ENCODE measurements at places on chromosomes 6 and 20. TPM values are rescaled to one million over a fixed set of nuclear protein-coding genes. Genes with fewer than 3 reads are reported as not detected.

The WFDC6 gene
- not detected for polyA plus RNA-seq

The FRMD1 gene
- 0.24 TPM for polyA plus RNA-seq

The PAK5 gene
- polyA plus RNA-seq: 0.14 TPM

The KIF25 gene
- polyA plus RNA-seq: 0.73 TPM

The UST gene
- polyA plus RNA-seq: 5.8 TPM

The NDUFAF4 gene
- polyA plus RNA-seq: 32.7 TPM

GRCh38 chr6:24327756-24328155, 30.1 kb downstream of the DCDC2 start:
- DNase-seq: no peak

- no peak for DNase-seq
Observed at GRCh38 chr20:4451487-4452081, 270.1 kb upstream of the PRND start.

DNA sequence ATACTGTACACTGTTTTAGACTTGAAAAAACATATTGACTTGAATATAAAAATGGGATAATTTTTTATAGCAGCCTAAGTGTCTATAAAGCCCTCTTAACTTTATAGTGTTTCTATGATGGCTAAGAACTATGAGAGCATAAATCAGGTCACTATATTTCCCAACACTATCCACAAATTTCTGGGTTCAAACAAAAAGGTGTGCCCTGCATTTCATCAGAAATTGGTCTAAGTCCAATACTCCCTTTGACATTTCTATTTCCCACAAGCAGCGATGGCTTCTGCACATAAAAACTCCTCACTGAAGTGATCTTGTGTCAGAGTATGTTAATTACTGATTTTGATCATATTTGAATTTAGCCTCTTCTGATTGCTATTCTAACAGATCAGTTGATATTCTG, 143.9 kb downstream of the WDR27 start:
- no peak for DNase-seq

GRCh38 chr6:56764081-56764566, 121.4 kb upstream of the DST start:
- DNase-seq: no peak

GRCh38 chr20:38764567-38765318, 16.5 kb downstream of the ACTR5 start:
- no peak for DNase-seq

DNA sequence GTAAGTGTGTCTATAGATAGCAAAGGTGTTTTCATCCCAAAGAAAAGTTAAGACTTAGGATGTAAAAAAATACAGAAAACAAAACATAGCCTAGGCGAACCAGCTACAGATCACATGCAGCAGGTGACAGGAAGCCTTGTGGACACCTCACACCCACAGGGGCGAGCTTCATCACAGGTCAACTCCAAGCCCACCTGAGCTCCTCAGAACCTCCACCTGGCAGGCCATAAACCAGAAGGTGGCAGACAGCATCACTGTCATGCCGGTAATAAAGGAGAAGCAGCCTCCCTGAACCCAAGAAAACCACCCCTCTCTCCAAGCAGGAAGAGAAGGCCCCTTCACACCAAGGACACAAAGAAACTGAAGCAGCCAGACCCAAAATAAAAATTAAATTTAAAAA, 1.0 kb downstream of the RALGAPA2 start:
- no peak for DNase-seq
